ENCODE measurements at places on chromosomes 11 and 22.

DNA sequence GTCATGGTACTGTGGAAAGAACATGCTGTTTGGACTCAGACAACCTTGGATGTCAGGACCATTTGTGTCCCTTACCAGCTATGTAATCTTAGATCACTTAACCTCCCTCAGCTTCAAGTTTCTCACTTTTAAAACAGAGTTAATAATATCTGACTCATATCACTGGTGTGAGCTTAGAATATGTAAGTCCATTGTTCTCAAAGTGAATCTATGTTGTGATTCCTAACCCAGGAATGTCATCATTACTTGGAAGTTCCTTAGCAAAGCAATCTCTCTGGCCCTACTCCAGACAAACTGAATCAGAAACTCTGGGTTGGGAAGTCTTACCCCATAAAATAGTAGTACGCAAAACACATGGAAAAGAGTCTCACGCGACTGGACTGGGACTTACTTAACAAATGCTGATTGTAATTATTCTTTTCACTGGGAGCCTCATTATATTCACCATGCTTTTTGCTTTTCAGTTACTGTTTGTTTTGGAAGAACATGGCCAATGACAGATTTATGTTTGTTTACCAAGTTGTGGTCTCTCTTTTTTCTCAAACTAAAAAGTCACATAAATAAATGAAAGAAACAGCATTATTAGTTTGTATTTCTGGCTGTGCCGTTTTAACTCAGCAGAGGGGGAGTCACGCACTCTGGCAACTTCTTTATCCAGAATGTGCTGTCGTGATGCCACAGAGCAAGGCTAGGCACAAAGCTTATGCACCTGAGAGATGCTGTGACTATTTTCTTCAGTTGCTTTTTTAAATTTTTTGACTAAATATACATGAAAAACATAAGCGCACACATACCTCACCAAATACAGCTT, 217.7 kb upstream of the CTSC start:
- no peak for DNase-seq

DNA sequence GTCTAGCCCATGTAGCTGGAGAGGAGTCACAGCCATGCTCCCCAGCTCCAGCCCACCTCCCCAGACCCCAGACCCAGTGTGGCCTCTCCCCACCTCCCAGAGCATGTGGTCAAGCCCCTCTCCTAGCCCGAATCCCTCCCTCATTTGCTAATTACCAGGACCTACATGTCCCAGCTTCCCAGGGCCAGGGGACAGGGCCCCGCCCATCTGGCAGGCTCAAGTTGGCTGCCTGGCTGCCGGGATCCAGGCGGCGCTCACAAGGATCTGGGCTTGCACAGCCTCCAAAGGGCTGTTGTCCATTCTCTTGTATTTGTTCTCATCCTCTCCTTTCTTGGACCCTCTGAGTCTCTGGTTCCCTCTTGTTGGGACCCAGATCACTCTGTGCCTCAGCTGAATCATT, 4.6 kb upstream of the MIF start:
- peak; percentile 37 for DNase-seq

GRCh38 chr22:22907551-22908494, 20.2 kb downstream of the IGLL5 start:
- no peak for DNase-seq

DNA sequence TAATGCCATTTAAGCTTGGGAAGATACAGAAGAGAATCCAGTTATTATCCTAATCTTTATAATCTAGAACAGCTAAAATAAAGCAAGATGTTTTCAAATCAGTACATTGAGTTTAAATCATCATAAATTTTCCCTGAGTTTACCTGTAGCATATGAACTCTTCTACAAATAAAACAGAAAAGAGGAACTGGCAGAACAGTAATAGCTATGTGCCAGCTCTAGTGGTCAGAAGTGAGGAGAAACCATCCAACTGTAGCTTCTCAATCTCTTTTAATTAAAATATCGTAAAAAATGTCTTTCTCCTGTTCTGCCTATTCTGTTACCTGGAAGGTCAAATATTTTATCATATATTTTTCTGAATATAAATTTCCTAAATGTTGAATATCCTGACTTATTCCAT, 266.9 kb downstream of the SOX6 start:
- no peak for DNase-seq

GRCh38 chr11:86149792-86150191, 80.9 kb upstream of the PICALM start:
- no peak for DNase-seq

DNA sequence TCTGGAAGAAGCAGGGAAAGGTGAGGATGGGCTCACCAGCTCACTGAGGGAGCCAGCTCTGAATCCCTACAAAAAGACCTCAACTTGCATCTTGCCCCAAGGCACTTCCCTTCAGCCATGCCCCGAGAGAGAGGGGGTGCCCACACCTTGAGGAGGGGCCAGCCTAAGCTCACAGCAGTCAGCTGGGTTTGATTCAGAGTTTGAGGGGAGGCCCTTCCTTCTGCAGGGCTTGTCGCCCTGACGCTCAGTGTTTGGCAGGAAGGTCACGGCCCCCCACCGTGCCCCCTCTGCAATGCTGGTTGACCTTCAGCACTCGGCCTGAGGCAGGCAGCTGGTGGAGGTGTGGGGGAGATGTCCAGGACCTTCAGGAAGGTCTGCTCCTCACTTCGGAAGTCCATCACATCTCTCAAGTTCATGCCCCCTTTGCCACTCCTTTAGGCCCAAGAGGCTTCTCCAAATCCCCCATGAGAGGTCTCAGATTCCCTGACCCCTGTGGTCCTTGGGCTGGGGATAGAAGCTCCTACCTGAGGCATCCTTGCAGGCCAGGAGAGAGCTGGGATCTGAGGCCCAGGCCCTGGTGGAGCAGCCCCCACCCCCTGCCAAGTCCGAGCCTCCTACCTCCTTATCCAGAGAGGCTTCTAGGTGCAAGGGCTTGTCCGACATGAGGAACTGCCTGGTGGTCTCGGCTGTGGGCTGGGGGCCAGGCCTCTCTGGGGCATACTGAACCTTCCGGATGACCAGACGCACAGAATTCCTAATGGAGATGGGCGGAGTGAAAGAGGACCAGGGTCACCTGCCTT, 37.6 kb downstream of the TPBGL start:
- no peak for DNase-seq

DNA sequence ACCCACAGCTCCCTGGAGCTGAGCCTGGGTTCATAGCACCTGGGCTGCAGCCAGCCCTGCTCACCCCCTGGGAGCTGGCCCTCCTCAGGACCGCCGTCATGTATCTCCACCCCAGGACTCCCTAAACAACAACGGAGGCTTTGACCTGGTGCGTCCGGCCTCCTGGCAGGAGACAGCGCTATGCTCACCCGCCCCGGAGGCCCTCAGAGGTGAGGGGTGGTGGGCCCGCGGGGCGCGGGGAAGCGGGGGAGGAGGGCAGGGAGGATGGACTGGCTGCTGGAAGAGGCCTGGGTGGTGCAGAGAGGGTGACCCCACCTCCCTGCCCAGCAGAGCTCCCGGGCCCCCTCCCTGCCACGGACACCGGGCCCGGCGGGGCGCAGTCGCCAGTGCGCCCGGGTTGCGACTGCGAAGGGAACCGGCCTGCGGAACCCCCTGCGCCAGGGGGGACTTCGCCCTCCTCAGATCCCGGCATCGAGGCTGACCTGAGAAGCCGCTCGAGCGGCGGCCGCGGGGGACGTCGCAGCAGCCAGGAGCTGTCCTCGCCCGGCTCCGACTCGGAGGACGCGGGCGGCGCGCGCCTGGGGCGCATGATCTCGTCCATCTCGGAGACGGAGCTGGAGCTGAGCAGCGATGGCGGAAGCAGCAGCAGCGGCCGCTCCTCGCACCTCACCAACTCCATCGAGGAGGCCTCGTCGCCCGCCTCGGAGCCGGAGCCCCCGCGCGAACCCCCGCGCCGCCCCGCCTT, 3.1 kb downstream of the MAPK8IP2 start:
- no peak for DNase-seq
